Liver (tissue), 10 donors: ENCODE measurements at places on chromosomes 2 and 18. TPM values are rescaled to one million over a fixed set of nuclear protein-coding genes. Genes with fewer than 3 reads are reported as not detected.
A peak's percentile ranks its signal among the peaks of the same experiment; 100 is the strongest.

RAB31 gene
- 7.9 TPM for total RNA-seq

- no peak for DNase-seq
Observed at GRCh38 chr2:218733171-218734021, 22.8 kb downstream of the TTLL4 start.

- no peak for DNase-seq
Observed at GRCh38 chr2:176997074-176997791, 215.4 kb upstream of the HNRNPA3 start.

DNA sequence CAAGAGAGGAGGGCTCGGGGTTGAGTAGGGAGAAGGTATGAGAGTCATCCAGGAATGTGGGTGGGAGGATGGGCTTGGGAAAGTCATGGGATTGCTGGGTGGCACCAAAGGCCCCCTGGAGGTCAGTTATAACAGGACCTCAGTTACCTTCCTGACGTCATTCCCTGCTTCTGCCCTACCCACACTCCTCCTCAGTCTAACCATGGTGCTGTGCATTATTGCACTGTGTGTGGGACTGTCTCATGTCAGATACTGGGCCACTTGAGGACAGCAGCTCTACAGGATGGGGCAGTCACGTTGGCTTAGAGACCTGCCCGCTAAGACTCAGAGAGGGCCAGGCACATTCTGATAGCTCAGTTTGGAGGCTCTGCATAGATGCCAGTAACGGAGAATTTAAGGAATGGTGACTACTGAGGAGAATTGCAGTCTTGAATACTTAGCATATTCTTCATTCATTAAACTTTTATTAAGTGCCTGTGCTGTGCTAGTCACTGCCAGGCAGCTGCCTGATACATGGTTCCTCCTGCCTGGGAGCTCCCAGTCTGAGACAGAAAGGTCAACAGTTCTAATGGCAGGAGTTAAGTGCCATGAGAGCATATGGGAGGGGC is 90.5 kb downstream of the LAMA3 start:
- DNase-seq, result no peak

UNC80 gene
- under 0.01 TPM for total RNA-seq

DNA sequence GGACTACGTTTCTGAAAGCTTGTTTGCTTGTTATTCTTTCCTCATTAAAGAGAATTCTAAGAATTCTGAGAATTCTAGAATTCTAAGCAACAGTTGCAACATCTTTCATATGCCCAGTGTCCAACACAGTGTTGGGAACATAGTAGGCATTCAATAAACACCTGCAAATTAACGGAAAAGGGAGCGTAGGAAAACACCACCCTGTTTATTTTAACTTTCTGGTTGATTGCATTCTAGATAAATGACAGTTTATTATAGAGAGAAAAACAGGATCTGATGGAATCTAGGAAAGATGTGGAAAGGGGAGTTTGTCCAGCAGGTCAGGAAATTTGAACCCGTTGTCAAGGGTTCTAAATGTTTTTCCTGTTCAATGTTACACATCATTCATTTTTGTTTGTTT is 24.2 kb upstream of the EFEMP1 start:
- DNase-seq, result no peak

XDH gene
- total RNA-seq, result 7.3 TPM

DNA sequence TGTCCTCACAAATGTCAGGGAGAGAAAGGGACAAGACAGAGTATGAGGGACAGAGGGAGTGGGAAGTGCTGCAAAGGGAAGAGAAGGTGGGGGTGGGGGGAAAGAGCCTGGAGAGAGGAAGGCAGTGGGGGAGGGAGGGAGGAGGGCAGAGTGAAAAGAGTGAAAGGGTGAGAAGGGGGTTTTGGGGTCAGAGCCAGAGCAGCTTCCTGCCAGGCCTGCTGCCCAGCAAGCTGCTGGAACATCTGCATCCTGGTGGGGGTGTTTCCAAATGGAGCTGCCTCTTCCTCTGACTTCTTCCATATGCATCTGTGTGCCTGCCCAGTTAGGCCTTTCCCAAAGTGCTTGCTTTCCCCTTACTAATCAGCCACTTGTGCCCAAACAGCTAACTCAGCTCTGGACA is 94.3 kb upstream of the CELF4 start:
- DNase-seq, result peak; percentile 25

DNA sequence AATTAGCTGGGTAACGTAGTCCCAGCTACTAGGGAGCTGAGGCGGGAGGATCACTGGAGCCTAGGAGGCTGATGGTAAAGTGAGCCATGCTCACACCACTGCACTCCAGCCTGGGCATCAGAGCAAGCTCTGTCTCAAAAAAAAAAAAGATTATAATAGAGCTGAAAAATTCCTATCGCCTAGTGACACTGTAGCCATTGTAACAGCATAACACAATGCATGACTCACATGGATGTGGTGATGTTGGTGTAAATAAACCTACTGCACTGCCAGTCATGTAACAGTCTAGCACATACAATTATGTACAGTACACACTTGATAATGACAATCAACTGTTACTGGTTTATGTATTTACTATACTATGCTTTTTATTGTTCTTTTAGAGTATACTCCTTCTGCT is 39.6 kb downstream of the MGAT4A start:
- DNase-seq, result no peak

EFR3B gene
- 0.33 TPM for total RNA-seq

- no peak for DNase-seq
Observed at GRCh38 chr2:180050246-180050645, 43.1 kb upstream of the CWC22 start.

PLEKHM3 gene
- total RNA-seq, result 18.3 TPM

DNA sequence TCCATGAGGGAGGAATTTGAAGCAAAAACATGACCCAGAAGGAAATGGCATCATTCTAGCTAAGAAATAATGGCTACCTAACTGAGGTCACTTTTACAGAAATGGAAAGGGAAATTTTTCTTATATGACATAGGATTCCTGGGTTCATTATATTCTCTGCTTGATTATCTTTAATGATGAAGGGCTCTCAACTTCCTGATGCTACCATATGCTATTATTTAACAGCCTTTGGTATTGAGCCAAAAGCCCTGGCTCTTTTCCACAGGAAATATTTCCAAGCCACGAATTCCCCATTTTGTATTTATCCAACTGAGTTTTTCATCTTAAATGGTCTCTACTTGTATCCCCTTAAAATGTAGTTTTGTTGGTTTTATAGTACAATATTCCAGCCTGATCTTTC is 63.2 kb upstream of the NPAS2 start:
- DNase-seq, result no peak

DNA sequence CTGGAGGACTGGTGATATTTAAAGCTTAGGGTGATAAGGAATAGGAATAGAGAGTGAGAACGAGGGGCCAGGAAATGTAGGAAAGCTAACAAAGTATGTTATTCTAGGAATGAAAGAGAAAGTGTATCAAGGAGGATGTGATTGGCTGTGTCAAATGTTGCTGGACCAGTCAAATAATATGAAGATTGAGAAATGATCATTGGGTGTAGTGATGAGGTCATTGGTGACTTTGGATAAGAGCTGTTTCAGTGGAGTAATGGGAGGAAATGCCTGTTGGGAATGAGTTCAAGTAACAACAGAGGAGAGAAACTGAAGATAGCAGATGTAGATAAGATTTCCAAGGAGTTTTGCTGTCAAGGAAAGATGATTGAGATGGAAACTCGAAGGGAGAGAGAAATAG is 74.4 kb downstream of the UBE2E3 start:
- no peak for DNase-seq

- DNase-seq, result no peak
Observed at GRCh38 chr2:9650119-9650821, 19.5 kb upstream of the YWHAQ start.

TSPYL6 gene
- total RNA-seq, result not detected

CRYGD gene
- not detected for total RNA-seq

- no peak for DNase-seq
Observed at GRCh38 chr18:36073676-36074075, 6.3 kb upstream of the RPRD1A start.

DNA sequence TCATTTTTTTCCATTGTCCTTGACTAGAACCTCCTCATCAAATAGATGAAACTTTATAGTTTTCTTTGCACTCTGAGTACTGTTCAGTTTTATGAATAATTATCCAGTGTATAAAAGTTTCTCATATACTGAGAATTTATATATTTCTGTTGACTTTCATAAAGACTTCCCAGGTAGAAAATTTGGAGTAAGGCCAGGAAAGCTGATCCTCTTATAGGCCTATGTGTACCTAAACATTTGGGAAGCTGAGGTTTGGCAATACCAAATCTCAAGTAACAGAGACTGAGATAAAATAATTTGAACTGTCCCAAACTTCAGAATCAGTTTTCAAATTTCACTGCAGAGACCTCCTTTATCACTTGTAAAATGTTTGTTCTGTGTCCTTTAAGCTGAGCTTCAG is 43.4 kb downstream of the CCDC102B start:
- DNase-seq, result no peak

DNA sequence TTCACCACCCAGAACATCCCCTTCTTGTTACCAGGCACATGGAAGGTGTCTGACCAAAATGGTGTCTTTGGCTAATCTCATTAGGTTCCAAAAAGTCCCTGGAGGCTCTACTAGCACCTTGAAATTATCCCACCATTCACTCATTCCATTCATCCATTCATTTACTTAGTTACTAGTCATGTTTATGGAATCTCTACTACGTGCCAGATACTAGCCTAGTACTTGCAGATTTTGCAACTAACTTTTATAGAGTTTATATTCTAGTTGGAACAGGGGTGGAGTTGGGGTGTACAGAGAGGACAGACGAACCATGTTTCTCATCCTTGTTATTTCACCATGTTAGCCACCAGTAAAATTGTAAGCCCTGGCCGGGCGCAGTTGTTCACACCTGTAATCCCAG is 4.0 kb upstream of the NOP58 start:
- DNase-seq, result no peak

DNA sequence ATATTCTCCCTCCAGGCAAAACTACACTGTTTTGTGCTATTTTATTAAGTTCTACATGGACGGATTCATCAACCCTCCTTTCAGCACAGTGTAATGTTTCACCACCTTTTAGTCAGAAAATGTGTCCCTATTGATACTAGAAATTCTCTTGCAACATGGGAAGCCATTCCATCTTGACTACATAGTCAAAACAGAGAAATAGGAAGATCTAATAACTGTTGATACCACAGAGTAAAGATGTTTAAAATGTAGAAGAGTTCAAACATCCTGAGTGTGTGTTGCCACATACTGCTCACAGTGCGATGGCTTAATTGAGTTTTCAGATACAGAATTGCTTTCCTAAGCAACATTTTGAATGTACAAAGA is 492.2 kb upstream of the RAB12 start:
- DNase-seq, result no peak

GRCh38 chr2:68658266-68658665 is 14.9 kb downstream of the PROKR1 start:
- no peak for DNase-seq

- DNase-seq, result no peak
Observed at GRCh38 chr18:53038608-53039007, 698.6 kb downstream of the DCC start.

GPR155 gene
- total RNA-seq, result 9.4 TPM

AP1S3 gene
- total RNA-seq, result 3.2 TPM

GRCh38 chr2:218957671-218958070 is 1.8 kb upstream of the CDK5R2 start:
- DNase-seq, result no peak

- DNase-seq, result no peak
Observed at GRCh38 chr2:12318427-12319057, 398.2 kb upstream of the TRIB2 start.

DNA sequence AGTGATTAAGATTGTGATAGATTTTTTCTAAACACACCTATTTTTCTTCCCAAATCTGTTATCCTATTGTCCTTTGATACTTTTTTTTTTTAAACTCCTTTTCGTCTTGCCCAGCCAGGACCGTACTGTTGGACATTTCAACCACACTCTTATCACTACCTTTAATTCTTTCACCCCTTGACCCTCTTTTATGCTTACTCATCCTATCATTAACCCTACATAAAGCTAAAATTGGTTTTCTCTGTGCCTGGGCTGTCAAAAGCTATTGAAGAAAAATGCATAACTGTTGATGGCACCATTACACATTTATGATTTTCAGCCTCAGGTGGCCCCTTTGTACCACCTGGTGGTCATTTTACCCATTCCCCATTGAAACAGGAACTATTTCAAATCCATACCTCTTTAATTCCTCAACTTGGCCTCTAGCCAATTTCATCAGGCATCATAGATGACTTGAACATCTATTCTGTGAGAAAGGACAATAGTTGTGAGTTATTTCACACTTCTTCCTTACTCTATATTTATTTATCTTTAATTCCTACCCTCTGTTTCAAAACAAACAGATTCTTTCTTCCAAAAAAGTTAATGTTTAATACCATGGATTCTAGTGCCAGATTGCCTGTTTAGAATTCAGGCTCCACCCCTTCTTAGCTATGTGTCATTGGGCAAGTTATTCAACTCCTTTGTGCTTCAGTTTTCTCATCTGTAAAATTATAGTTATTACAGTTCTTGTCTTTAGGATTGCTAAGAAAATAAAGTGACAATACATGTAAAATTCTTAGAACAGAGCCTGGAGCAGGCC is 258.6 kb downstream of the CAMKMT start:
- DNase-seq, result no peak

GRCh38 chr18:34033968-34034367 is 190.7 kb downstream of the NOL4 start:
- no peak for DNase-seq

DNA sequence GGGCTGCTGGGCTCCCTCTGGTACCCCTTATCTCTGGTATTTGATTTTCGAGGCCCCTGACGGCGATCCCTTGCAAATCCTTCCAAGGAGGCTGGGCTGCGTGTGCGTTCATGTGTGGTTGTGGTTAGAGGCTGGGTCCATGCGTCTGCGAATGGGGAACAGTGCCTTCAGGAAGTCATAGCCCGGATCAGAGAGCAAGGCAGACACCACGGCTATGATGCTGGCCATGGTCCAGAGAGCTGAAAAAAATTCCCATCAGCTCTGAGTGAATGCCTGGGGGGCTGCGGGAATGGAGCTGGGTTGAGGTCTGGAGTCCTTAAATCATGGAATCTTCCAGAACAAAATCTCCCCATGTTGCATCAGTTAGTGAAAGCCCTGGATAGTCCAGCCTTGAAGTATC is 145.5 kb downstream of the ACKR3 start:
- no peak for DNase-seq

DNA sequence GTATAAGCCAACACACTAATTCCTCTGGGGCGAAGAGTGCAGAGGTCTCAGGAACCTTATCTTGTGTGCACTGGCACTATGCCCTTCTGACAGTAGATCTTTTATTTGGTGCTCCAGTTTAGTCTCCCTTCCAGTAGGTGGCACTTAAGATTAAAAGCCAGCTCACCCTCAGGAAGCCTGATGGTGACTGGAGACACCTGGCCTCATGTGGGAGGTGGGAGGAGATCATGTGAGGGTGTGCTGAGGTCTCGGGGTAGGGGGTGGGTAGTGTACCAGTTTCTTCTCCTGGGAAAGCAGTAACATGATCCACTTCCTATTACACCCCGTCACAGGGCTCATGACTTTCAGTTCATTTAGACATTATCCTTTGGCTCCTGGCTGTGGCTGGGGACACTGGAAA is 654.9 kb downstream of the ADCYAP1 start:
- no peak for DNase-seq

DNA sequence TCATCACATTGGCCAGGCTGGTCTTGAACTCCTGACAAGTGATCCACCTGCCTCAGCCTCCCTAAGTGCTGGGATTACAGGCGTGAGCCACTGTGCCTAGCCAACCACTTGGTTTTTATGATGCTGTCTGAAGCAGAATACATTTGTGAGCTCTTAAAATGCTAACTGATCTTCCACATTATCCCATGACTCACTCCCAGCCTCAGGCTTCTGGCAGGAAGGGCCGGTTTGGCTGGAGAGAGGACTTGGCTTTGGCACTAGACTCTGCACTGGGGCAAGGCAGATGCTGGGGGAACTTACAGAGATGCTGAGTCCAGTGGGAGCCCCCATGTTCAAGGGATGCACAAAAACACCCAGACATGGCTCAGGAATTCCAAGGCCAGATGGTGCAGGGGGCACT is 40.5 kb upstream of the SH3BP4 start:
- no peak for DNase-seq

FBXO41 gene
- total RNA-seq, result 0.51 TPM
